Stimulated activated CD8-positive, alpha-beta memory T cell treated with anti-CD3 and anti-CD28 coated beads, Interleukin-7, amount 100 ng/mL, for 1 hour (primary cell): ENCODE measurements at places on chromosomes 1 and 21.

DNA sequence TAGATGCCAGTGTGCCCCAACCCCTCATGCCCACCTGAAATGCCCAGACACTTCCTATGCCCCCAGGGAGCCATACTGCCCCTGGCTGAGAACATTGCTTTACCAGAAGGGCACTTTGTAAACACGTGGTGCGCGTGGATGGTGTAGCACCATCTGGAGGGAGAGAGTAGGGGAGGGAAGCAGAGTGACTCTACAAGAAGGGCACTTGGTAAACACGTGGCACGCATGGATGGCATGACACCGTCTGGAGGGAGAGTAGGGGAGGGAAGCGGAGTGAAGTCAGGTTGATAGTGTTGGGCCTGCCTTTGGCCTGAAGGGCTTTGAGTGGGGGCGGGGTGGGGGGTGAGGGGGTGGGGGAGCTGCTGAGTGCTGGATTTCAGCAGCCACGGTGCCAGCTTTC lies 324.0 kb upstream of the VAMP3 start:
- DNase-seq = no peak

GRCh38 chr1:49240709-49241221 lies 464.1 kb upstream of the BEND5 start:
- no peak for DNase-seq

GRCh38 chr1:29356663-29357062 lies 120.3 kb downstream of the PTPRU start:
- no peak for DNase-seq

GRCh38 chr1:112628516-112628915 lies 8.9 kb downstream of the CAPZA1 start:
- DNase-seq = no peak

DNA sequence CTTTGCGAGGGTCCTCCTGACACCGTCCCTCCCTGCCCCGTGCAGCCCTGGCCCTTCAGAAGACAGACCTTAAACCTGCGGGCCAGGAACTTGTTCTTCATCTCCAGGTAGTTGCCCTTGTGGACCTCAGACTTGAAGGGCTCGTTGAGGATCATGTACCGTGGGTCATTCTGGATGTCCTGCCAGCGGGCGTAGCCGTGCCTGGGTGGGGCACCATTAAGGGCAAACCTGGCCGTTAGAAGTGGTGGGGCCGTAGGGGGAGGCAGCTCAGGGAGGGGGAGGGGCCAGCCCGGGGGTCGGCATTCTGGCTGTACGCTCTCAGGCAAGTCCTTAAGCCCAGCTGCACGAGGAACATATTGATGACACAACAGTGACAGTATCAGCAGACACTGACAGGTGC lies 64.6 kb downstream of the KCNAB2 start:
- DNase-seq = no peak

DNA sequence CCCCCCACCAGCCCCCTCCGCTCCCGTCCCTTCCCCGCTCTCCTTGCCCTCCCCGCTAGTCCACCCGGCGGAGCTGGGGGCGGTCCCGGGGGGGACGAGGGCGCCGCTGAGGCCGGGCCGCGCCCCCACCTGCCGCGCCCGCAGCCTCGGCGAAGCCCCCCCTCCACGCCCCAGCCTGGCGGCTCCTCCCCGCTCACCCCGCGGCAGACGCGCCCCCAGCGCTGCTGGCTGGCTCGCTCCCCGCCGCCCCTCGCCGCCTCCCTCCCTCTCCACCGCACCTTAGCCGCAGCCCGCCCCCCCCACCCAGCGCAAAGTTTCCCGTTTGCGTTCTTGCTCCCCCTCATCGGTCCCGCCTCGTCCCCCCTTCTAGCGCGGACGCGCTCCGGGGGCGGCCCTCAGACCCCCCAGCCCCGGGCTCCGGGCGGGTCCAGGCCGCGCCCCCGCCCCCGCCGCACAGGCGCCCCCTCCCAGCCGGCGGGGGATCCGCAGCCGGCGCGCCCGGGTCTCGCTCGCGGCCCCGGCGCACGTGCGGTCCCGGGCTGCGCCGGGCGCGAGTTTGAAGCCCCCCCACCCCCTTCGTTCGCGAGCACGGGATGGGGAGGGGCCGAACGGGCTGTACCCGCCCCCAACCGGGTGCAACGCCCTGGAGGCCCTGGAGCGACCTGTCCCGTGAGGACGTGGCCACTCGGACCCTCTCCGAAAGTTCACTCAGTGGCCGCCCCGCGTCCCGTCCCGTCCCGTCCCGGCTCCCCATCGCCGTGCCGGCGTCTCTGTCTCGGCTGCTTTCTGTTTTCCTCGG lies 623 bp downstream of the PTPRF start:
- DNase-seq = no peak

GRCh38 chr1:160342526-160342925 lies 524 bp downstream of the COPA start:
- DNase-seq = no peak

DNA sequence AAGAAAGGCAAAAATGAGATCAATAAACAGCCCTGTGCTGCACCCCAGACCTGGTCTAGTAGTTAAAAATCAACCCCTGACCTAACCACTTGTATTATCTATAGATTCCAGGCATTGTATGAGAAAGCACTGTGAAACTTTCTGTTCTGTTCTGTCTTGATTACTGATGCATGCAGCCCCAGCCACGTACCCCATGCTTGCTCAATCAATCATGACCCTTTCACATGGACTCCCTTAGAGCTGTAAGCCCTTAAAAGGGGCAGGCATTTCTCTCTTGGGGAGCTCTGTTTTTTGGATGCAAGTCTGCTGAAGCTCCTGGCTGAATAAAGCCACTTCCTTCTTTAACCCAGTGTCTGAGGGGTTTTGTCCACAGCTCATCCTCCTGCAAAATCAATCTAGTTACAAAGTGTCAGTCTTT lies 24.2 kb upstream of the CD34 start:
- DNase-seq = no peak

GRCh38 chr1:61389926-61390845 lies 307.8 kb downstream of the NFIA start:
- no peak for DNase-seq

DNA sequence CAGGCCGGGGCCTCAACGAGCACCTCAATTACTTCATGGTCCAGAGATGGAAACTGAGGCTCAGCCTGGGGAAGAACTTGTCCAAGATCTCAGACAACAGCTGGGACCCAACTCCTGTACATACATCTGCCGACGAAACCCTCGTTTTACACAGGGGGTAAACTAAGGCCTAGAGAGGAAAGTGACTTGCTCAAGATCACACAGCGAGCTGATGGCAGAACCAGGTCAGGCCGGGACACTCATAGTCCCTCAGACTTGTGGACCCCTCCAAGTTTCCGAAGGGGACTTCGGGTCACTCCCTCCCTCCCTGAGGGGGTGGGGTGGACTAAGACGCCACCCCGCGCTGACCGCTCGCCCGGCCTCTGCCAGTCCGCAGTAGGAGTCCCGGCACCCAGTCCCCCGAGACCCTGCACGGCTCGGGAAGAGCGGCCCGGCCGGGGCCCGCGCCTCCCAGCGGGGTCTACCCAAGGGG lies 430 bp downstream of the WASF2 start:
- DNase-seq = no peak

GRCh38 chr1:235929216-235929615 lies 62.5 kb upstream of the LYST start:
- DNase-seq = no peak

GRCh38 chr21:38773099-38774061 lies 32.3 kb upstream of the ETS2 start:
- no peak for DNase-seq

DNA sequence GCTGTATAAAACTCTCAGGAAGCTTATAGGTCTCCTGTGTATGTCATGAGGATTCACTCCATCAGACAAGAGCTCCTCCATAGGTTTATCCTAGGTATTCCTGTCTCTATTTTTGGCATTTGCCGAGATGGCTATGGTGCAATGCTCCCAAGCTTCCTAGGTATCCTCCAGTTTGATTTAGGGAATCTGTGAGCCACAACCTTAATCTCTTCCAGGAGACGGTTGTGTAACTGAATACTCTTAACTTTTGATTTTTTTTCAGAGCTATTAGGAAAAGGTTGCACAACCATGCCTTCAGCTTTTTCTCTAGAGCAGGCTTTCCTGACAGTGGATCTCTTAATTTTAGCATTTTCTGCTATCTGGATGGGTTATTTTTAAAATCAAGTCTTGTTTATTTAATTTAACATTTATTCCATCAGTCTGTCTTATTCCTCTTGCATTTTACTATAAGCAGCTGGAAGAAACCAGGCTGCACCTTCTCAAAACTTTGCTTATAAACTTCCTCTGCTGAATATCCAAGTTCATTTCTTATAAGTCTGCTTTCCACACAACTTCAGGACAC lies 69.4 kb upstream of the BACE2 start:
- DNase-seq = no peak

- DNase-seq = no peak
These were observed 994 bp downstream of the FAM229A start for GRCh38 chr1:32361308-32361673.

GRCh38 chr1:11842154-11843041 lies 5.2 kb downstream of the NPPA start:
- no peak for DNase-seq

DNA sequence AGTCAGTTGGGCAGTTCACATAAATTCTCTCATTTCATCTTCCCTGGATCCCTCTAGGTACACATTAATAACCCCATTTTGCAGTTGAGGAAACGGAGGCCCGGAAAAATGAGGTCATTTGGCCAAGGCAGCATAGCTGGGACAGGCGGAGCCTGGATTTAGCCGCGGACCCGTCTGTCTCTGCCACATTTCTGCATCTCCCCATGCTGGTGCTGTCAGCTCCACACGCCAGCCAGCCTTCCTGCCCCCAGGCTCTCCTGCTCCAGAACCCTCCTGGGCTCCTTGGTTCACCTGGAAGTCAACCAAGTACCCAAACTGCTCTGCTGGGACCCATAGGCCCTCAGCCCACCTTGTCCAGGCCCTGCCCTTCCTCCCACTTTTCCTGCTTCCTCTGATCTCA lies 7.6 kb downstream of the FOXO6 start:
- no peak for DNase-seq

GRCh38 chr1:61403679-61404596 lies 321.0 kb downstream of the TM2D1 start:
- DNase-seq = no peak

GRCh38 chr1:1325288-1326074 lies 879 bp downstream of the CPTP start:
- no peak for DNase-seq

GRCh38 chr21:17388226-17388625 lies 124.6 kb upstream of the CXADR start:
- DNase-seq = no peak

- DNase-seq = no peak
These were observed 30.3 kb upstream of the ANGPTL7 start for GRCh38 chr1:11158720-11159321.

DNA sequence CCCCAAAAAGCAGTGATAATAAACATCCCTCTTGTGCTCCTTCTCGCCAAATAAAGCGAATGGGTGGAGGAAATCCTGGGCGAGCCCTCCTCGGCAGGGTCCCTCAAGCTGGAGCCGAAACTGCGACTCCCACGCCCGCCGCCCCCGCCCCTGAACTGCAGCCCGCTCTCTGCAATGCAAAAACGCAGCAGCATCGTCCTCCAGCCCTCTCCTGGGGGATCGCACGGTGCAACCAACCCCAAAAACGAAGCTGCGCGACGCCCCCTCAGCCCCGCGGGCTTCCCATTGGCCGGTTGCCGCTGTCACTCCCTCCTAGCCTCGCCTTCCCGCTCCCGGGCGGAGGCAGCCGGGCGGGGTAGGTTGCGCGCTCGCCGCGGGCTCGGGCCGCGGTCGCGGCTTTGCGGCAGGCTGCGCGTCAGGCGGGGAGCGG lies at the start of gene TMCC2:
Gene TMCC2, plus strand, starts transcription at position 363 of the 430 bp plus-strand sequence. CDS start 619 bp downstream, outside the sequence.
- peak; percentile 70 for DNase-seq

DNA sequence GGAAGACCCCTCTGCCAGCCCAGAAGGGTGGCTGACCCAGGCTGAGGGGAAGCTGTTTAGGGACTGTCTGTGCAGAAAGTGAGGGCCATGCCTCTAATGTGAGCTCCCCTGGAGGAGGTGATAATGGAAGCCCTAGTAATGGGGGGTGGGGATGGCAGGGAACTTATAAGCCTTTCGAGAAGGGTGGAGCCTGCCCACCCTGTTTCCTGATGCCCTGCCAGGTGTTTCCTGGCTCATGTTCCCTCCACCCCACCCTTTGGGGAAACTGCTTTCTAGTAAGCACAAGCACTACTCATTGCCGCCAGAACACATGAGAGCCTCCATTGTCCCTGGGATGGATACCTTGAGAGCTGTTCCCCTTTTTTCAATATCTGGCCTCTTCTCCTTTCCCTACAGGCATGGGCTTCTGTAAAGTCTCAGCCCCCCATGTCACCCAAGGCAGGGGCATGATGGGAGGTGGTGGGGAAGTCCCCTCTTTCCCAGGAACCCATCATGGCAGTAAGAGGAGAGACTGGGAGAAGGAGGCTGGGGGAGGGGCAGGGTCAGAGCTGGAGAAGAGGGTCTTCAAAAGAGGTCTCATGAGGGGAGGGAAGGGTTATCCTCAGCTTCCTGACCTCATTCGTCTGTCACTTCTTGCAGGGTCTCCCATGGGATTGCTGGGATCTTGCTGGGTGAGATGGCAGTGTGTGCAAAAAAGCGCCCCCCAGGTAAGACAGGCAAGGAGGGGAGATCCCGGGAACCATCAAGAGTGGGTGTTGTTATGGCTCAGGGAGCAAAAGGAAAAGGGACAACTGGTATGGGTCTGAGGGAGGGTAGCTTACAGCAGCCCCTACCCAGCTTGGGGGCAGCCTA lies 2.4 kb downstream of the ATP8B2 start:
- no peak for DNase-seq

- no peak for DNase-seq
These were observed 32.5 kb downstream of the NPHP4 start for GRCh38 chr1:5959667-5960230.

GRCh38 chr1:245645406-245645805 lies 490.6 kb downstream of the KIF26B start:
- no peak for DNase-seq
